ENCODE measurements at places on chromosomes 11 and 22.
A peak's percentile ranks its signal among the peaks of the same experiment; 100 is the strongest.

DNA sequence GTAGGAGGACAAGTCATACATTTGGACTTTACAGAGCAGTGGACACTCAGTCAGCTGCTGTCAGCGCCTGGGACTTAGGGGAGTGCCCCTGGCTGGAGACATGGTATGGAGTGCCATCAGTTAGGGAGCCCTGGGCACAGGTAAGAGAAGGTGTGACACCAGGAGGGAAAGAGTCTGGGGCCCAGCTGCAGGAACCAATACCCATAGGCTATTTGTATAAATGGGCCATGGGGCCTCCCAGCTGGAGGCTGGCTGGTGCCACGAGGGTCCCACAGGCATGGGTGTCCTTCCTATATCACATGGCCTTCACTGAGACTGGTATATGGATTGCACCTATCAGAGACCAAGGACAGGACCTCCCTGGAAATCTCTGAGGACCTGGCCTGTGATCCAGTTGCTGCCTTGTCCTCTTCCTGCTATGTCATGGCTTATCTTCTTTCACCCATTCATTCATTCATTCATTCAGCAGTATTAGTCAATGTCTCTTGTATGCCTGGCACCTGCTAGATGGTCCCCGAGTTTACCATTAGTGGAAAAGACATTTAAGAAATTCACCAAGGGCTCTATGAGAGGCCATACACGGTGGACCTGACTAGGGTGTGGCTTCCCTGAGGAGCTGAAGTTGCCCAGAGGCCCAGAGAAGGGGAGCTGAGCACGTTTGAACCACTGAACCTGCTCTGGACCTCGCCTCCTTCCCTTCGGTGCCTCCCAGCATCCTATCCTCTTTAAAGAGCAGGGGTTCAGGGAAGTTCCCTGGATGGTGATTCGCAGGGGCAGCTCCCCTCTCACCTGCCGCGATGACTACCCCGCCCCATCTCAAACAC is 850 bp upstream of the MIF start:
- no peak for DNase-seq

- DNase-seq = no peak
Observed at GRCh38 chr11:58485961-58486360, 21.9 kb downstream of the OR5B21 start.

- DNase-seq = no peak
Observed at GRCh38 chr22:42385696-42386095, 46.5 kb downstream of the NFAM1 start.

GRCh38 chr11:126573325-126573978 is 218.0 kb downstream of the ST3GAL4 start:
- DNase-seq = no peak

GRCh38 chr11:130166457-130166784 is 6.8 kb downstream of the ST14 start:
- no peak for DNase-seq

DNA sequence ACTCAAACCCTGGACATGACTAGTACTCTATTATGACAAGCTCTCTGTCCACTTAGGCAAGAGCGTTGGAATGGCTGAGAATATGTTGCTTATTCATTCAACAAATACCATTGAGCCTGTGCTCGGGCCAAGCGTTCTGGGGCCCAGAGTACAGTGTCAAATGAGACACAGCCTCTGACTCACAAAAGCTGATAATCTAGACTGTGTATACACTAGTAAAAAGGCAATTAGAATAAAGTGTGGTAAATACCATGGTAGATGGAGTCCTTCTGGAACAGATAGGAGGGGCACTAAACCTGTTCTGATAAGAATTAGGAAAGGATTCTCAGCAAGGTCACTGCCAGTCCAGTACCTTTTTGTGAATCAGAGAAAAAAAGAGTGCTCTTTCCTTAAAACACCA is 24.7 kb downstream of the KCNE3 start:
- DNase-seq = no peak

DNA sequence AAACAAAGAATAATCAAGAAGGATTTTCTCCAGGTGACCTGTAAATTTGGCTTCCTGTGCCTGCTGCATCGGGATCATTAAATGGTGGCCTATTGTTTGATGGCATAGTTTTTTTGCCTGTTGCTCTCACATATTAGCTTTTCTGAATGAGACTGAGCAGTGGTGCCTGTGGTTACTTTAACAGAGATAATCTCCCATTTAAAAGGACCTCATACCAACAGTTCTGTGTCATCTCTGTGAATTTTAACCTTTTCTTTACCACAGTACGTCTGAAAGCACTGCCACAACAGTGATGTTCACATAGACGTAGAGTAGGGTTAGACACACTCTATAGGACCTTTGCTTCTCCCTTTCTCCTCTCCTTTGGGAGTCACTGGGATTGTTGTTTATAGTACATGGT is 22.9 kb upstream of the RCE1 start:
- no peak for DNase-seq

DNA sequence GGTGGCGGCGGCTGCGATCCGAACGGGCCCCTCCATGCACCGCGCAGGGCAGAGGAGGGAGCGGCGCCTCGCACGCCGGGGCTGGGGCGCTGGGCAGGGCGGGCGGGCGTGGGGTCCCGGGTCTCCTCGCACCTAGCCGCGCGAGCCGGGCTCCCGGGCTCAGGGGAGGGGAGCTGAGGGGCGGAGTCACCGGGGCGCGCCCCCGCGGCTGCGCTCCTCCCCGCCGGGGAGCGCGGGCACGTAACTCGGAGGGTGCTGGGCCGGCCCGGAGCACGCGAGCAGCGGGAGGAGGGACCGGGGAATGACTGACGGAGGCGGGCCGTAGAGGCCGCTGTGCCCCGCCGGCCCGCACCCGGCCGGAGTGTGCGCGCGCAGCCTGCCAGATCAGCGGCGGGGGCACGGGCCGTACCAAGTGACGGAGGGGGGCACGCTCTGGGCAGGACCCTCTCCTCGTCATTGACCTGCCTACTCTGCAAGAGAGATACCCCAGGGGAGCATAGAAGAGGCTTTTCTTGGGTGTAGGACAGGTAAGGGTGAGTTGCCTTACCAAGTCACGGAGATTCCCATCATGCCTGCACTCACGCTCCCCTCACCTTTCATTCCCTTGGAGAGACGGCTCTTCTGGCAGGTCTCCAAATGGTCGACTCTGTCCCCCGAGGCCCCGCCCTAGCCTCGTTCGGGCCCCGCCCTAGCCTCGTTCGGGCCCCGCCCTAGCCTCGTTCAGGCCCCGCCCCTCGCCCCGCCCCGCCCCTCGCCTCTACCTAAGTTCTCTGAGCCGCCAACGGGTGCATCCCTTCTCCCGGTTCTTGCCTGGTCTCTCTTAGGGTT is at the start of gene CDON:
CDON (minus strand) TSS at position 188 of the 828 bp plus-strand sequence. CDS start 39,390 bp downstream, outside the sequence.
- peak; percentile 85 for DNase-seq

- DNase-seq = no peak
Observed at GRCh38 chr22:20444325-20444724, 6.7 kb upstream of the SCARF2 start.

- DNase-seq = no peak
Observed at GRCh38 chr11:7501894-7502293, 11.9 kb upstream of the PPFIBP2 start.

GRCh38 chr11:2535673-2536439 is 91.0 kb downstream of the KCNQ1 start:
- DNase-seq = no peak

DNA sequence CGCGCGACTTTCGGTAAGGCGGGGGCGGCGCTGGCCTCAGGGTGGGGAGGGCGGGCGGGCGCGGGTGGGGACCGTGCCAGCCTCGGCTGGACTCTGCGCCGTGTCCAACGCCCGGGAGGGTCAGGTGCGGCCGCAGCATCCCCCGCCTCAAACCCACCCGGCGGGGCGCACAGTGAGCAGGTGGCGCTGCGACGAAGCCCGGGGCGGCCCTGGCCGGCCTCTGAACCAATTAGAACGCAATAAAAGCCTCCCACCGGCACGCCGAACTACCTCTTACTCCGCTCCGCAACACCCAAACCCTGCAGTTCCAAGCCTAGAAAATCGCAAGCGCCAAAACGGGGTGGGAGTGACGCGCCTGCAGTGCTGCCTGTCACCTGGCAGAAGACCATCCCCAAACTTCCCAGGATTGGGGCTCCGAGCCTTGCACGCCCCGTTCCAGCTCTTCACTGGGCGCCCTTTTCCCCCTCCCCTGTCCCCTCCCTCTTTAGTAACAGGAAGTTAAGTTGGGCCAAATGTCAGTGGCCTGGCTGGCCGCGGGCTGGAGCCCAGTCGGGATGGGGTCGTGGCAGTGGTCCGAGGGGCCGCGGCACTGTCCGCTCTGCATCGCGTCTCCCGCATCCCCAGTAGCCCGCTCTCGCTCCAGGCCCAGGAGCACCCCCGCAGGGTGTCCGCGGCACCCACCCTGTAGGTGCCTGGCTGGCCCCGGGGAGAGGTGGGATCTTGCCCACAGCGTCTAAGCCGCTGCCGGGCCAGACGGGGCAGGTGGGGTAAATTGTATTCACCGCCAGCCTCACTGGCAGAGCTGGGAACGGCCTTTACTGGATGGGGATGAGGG is 541 bp downstream of the MICAL2 start:
- peak; percentile 22 for DNase-seq

DNA sequence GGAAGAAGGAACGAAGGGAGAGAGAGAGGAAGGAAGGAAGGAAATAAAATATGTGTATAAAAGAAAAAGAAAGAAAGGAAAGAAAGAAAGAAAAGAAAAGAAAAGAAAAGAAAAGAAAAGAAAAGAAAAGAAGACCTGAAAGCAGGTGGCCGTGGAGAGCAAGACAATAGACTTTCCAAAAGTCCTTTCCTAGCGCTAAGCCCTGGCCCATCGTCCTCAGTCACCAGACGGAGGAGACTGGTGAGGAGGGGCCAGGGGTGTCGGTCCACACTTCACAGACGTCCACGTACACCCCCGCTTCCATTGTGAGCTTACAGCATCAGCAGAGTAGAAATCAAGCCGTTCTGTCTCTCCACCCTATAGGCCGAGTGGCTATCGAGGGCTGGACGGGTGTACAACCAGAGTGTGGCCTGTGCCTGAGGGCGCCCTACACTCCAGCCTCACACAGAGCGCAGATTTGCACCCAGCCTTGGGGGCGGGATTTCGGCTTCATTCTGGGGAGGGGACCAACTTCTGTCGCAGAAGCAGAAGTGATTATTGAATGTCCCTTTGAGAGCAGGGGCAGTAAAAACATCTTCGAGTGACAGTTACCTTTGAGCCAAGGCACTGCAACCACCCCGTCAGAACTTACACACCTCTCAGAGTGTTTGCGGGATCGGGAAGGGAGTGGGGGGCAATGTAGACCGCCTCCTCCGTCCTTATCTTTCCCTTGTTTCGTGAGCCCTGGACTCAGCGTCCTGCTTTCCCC is 2.0 kb upstream of the BSX start:
- DNase-seq = no peak

DNA sequence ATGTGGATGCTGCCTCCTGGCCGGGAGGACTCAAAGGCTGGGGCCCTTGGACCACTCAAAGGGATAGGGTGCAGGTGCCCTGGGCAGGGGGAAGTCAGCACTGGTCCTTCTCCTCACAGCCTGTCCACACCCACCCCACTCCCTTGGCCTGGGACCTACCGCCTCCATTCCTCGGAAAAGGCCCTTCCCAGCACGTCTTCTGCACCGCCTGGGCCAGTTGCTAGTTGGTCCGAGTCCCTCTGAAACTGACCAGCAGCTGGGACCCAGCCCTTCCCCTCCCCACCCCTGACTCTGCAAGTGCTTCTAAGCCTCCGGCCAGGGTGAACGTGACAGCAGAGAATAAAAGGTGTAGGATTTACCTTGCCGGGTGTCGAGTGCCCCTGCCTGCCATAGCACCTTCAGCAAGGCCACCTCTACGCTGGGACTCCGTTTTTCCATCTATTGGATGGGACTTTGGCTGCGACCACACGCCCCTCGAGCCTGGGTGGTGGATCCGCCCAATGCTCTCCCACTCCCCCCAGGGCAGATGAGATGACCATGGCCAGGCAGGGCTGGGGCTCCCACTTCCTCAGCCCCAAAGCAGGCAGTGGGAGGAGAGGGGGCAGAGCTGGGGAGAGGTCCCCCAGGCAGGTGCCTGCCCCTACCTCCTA is 37.3 kb downstream of the OSBPL5 start:
- DNase-seq = no peak
